ENCODE measurements at places on chromosomes 16 and 17.

- DNase-seq: no peak
Observed at GRCh38 chr16:70252355-70252988, 732 bp upstream of the EXOSC6 start.

DNA sequence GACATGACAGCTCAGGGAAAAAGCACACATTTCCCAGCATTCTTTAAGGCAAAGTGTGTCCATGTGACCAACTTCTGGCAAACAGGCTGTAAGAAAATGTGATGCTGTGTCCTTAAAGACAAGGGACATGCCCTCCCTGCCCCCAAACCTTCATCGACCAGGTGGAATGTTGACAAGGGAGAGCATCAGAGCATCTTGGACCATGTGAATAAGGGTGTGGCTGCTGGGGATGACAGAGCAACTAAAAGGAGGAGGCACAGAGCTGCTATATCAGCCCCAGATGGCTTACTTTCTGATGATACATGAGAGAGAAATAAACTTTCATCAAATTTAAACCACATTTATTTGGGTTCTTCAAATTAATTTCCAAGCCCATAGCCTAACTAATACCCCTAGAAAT, 2.2 kb upstream of the ZNF23 start:
- no peak for DNase-seq

GRCh38 chr16:84913315-84913714, 93.5 kb downstream of the CRISPLD2 start:
- DNase-seq: no peak

DNA sequence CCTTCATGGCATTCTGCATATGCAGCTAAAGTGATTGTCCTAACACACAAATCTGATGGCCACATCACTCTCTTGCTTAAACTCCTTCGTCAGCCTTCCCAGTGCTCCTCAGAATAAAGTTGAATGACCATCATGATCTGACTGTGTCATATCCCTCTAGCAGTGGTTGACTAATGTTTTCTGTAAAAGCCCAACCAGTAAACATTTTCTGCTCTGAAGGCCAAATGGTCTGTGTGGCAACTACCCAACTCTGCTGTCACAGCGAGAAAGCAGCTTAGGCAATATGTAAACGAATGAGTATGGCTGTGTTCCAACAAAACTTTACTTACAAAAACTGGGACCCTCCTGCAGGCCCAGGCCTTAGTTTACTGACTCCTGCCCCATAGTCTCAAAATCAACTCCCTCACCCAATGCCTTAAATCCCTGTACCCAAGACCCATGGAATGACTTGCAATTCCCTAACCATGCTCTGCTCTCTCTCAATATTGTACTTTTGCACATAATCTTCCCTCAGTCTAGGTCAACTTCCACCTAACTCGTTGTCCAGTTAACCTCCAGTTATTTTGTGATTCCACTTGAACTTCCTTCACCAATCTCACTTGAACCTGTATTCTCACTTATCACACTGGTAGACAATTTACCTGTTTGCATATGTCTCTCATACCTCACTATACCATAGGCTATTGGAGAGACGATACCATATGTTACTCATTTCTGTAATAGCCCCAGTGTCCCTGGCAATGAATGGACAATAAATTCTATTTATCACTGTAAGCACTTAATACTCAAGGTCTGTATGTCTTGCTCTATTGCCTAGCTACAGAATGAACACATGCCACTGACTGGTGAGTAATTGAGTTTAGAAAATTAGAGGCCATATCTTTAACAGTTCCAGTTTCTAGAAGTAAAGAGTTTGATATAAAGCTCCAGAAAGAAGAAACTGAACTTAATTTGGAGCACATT, 29.1 kb downstream of the TMEM100 start:
- DNase-seq: no peak

- no peak for DNase-seq
Observed at GRCh38 chr17:82983510-82984248, 95.7 kb upstream of the METRNL start.

Data from SIG-M5 (cell line).